ENCODE measurements at places on chromosomes 11 and 22.

- no peak for DNase-seq
These were observed 29.6 kb downstream of the IRAG1 start for GRCh38 chr11:10663990-10664389.

- no peak for DNase-seq
These were observed 7.6 kb downstream of the BAD start for GRCh38 chr11:64276653-64277431.

DNA sequence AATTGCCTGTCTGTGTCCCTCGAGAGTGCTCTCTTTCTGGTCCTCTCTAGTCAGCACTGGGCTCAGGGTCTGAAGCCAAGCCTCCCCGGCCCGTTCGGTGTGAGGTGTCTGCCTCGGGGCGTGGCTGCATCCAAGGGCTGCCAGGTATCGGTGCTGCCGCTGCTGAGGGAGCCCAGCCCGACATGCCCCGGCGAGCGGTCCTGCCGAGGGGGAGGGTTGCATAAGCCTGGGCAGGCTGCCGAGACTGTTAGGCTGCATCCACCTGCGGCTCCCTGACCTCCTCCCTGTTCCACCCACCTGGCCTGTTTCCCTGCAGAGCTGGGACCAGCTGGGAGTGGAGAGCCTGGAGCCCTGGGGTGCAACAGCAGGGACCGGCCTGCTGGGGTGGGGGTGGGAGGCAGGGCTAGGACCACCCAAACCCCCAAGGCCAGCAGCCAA is 6.3 kb downstream of the OVOL1 start:
- DNase-seq, result no peak

GRCh38 chr22:37542959-37543358 is 17.3 kb upstream of the CDC42EP1 start:
- DNase-seq, result no peak

DNA sequence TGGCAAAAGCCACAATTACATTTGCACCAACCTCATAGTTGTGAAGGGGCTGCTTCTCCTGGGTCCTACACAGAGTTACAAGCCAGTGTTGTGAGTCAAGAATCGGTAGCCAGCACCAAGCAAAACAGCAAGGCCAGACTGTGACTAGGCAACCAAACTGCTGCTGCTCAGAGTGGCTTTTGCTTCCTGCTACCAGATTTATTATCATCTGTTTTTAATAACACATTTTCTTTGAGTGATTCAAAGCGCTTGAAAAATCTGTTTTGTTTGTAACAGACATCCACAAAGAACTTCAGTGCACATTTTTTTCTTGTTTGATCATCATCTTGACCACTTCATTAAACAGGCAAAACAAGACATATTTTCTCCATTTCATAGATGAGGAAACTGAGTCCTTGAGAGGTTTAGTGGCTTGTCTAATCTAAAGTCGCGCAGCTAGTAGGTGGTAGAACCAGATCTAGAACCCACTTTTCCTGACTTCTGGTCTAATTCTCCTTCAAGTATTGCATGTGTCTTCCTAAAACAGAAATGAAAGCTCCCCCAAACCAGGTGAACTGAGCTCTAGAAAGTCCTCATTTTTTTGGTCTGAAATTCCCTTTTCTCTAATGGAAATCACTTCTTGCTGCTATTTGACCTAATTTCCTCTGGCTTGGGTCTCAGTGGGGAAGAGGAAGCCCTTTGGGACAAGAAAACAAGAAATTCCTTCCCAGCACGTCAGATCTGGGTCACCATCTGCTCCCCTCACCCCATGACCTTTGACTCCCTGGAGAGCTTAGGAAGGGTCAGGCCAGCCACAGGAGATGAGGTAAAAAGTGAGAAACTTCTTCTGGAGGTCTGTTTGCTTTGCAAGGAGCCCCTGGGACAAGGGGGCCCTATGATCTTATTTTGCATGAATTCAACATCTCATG is 39.9 kb downstream of the CWC15 start:
- DNase-seq, result no peak

GRCh38 chr11:94675239-94675638 is 92.9 kb upstream of the AMOTL1 start:
- DNase-seq, result no peak

GRCh38 chr11:126512251-126512650 is 156.8 kb downstream of the ST3GAL4 start:
- no peak for DNase-seq

- DNase-seq, result no peak
These were observed 34.9 kb upstream of the PICALM start for GRCh38 chr11:86103808-86104207.

DNA sequence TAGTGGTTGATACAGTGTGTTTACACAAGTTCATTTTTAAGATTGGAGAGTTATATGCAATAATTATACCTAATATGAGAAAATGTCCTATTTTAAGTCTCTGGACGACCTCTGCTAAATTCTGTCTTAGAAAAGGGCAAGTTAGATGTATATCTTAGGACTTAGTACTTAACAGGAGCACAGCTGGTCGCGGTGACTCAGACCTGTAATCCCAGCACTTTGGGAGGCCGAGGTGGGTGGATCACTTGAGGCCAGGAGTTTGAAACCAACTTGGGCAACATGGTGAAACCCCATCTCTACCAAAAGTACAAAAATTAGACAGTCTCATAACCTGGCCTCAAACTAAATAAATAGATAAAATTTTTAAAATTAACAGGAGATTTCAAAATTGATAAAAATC is 27.2 kb downstream of the BSX start:
- no peak for DNase-seq

DNA sequence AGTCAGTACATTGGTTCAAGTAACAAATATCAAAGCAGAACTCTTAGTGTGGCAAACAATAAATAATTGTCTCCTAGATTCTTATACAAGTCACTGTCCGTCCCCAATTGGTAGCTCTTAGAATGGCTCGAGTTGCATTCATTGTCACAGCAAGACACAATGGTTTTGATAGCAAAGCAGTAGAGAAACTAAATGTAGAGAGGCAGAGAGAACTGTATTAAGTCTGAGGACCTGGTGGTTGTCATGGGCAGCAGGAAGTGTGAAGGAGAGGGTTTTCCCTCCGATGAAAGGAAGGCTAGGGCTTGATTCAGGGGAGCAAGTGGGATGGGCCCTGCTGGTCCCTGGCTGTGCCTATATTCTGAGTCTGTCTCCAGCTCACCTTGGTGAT is 36.6 kb downstream of the RCOR2 start:
- DNase-seq, result no peak

GRCh38 chr11:65661599-65662246 is 993 bp downstream of the RELA start:
- DNase-seq, result no peak

DNA sequence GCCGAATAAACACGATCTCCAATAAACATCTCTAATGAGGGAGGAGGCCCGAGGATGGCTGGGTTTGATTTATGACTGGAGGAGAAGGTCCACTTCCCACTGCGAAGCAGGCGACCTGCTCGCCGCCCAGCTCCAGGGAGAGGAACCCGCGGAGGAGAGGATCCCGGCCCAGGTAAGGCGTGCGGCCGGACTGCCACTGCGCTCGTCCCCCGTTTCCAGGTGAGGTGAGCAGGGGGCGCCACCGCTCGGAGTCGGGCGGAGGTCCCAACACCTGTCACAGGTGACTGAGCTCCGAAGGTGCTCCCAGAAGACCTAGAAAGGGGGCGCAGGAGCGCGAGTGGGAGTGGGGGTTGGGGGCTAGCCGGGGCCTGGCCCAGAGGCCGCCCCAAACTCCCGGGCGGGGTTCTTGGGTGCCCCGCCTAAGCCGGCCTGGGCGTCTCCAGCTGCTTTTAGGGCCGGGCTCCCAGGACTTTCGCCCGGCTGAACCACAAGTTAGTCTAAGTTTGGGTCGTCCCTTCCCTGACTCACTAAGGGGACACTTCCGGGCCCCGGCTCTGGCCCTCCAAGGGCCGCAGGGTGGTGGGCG is 5.4 kb upstream of the PAX6 start:
- DNase-seq, result no peak

DNA sequence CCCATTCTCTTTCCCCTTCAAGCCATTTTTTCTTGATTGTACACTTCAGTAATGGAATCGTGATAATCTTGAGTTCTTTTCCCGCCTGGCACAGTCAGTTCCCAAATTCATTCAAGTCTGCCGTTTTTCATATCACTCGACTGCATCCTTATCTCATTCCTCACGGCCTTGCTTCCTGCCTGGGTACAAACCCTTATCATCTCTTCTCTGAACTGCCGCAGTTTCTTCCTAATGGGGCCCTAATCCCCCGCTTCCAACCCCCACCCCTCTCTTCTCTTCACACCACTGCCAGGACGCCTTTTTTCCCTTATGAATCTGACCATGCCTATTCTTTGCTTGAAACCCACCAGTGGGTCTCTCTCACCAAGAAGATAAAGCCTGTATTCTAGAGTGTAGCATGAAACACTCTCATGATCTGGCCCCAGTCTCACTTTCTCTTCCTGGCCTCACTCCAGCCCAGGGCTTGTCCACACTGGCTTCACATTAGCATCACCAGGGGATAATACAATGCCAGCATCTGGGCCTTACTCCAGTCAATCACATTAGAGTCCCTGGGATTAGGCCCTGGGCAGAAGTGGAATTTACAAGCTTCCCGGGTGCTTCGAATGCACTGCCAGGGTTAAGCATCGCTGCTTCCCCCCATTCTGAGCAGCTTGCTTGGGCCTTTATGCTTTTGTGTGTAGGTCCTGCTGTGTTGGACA is 102.1 kb downstream of the FBXO7 start:
- DNase-seq, result no peak

GRCh38 chr22:42001121-42001520 is 2.5 kb downstream of the WBP2NL start:
- no peak for DNase-seq

DNA sequence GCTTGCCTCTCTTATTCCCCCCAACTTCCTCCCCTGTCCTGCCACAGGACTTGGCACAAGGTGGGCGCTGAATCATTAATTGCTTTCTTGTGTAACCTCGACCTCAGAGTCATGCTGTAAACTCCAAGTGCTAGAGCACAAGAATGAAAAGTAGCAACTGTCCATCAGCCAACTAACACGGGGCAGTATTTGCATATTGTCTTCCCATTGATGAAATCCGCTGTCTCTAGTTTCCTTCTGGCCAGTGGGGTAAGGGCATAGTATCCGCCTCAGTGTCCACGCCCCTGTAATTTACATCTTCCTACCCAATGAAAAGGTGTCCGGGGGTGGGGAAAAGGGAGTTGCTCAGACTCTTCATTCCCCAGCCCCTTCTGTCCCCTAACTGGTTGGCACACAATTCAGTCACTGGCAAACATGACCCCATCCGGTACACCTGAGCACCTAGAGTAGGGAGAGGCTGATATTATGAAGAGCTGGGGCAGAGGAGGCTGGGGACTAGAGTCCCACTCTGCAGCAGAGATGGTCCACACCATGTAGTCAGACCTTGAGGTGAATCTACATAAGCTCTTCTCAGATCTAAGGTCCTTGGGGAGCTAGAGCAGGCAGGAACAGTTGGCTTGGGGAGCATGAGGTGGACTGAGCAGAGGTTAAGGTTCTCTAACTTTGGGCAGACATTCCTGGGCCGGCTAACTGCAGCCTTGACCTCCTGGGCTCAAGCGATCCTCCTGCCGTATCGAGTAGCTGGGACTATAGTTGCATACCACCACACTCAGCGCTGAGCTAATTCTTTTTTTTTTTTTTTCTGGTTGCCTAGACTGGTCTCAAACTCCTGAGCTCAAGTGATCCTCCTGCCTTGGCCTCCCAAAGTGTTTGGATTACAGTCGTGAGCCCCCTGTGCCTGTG is 6.8 kb upstream of the GGA1 start:
- DNase-seq, result peak; percentile 98

GRCh38 chr22:39524753-39525657 is 4.6 kb downstream of the ATF4 start:
- no peak for DNase-seq

- no peak for DNase-seq
These were observed 580 bp downstream of the DTX4 start for GRCh38 chr11:59172345-59173079.

DNA sequence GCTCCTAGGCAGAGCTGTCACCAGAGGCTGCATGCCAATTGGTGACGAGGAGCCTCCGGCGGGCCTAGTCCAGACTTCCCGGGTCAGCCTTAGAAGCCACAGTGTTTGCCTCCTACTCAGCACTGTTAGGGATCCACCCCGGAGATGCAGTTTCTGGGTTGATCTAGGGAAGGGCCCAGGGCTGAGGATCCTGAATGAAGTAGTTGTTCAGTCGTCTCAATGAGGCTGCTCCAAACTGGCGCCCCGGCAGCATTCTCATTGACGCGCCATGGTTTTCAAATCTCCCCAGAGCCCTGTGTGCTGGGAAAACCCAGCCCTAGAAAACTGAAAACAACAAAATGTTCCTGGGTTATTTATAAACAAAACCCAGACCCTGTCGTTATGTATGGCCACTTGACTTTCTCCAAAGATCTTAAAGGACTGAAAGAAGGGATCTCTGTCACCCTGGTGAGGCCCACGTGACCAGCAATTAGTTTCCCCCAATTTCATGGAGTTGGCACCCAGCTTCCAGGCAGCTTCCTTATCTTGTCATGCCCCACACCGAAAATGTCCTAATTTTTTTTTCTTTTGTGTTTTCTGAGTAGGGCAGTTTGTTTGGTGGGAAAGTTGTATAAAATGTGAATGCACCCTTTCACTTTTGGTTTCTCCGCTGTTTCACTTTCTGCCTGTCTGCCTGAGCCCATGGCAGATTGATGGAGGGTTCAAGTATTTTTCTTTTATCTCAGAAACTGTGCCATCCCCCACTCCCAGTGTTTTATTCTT is 2.0 kb upstream of the EHD1 start:
- no peak for DNase-seq

GRCh38 chr11:44959064-44959463 is 8.4 kb upstream of the TP53I11 start:
- no peak for DNase-seq

GRCh38 chr22:38477585-38477984 is 9.7 kb downstream of the KDELR3 start:
- no peak for DNase-seq

DNA sequence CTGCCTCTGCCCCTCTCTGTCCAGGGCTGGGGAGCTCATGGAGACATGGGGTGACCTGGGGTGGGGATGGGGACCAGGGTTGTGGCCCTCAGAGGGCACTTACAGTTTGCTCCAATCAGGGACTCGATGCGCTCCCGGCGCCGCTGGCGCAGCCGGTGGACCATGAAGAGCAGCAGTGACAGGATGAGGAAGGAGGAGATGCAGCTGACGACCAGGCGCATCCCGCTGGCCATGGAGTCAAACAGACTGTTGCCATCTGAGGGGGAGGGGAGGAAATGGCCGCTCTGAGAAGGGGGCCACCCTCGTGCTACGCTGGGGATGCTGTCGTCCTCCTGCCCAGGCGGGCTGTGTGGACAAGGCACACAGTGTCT is 80.5 kb downstream of the DGCR2 start:
- no peak for DNase-seq

- DNase-seq, result no peak
These were observed 1080.8 kb downstream of the BRD1 start for GRCh38 chr22:48746789-48747425.

GRCh38 chr11:44096360-44097185 is 1.1 kb downstream of the EXT2 start:
- no peak for DNase-seq

GRCh38 chr22:41177040-41177621 is 28.0 kb upstream of the L3MBTL2 start:
- no peak for DNase-seq

- no peak for DNase-seq
These were observed 13.9 kb upstream of the PNPLA5 start for GRCh38 chr22:43905681-43906080.
